Breast epithelium (tissue), 4 donors: ENCODE measurements at places on chromosomes 1 and 21. TPM values are rescaled to one million over a fixed set of nuclear protein-coding genes. Genes with fewer than 3 reads are reported as not detected.

Gene RBM11
- not detected for total RNA-seq

Gene RIMKLA
- total RNA-seq, result 0.32 TPM

Gene CFHR1
- not detected for total RNA-seq

Gene SLC44A3
- 2.1 TPM for total RNA-seq

Gene E2F2
- 0.73 TPM for total RNA-seq

Gene LRRIQ3
- 1.8 TPM for total RNA-seq

Gene ATP1A2
- 229 TPM for total RNA-seq

DNA sequence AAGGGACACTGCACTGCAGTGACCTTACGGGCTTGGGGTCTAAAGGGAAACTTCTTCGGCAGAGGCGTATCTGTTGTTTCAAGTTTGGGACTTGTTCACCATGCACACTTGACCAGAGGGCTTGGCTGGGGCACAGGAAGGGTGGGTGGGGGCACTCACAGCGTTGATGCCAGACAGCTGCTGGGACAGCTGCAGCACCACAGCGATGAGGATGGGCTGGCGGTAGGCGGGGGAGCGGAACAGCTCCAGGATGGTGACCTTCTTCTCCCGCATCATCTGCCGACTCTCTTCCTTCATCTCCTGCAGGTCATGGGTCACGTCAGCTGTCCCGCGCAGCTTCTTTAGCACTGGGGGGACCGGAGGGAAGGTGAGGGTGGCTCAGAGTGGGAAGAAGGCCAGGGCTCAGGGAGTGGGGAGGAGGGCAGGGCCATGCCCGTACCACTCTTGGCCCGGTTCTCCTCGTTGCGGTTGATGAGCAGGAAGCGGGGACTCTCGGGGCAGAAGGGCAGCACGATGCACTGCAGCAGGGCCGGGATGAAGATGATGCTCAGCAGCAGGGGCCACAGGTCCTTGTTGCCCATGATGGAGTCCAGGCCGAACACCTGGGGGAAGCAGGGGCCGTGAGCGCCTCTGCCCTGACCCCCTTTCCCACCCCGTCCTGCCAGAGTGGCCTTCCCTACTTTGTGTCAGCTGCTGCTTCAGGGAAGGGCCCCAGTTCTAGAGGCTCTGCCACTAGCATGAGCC is 29.1 kb downstream of the SLC2A1 start:
- H3K36me3 ChIP-seq, result no peaks in the 10 kb centered on the region
- H3K27me3 ChIP-seq, result no peaks in the 10 kb centered on the region
- no peaks in the 10 kb centered on the region for H3K4me1 ChIP-seq
- DNase-seq, result no peak

GRCh38 chr1:77986810-77987209 is 7.9 kb upstream of the FUBP1 start:
- H3K27ac ChIP-seq, result no peak overlapping the region
- no peaks in the 10 kb centered on the region for H3K36me3 ChIP-seq
- no peak for DNase-seq

DNA sequence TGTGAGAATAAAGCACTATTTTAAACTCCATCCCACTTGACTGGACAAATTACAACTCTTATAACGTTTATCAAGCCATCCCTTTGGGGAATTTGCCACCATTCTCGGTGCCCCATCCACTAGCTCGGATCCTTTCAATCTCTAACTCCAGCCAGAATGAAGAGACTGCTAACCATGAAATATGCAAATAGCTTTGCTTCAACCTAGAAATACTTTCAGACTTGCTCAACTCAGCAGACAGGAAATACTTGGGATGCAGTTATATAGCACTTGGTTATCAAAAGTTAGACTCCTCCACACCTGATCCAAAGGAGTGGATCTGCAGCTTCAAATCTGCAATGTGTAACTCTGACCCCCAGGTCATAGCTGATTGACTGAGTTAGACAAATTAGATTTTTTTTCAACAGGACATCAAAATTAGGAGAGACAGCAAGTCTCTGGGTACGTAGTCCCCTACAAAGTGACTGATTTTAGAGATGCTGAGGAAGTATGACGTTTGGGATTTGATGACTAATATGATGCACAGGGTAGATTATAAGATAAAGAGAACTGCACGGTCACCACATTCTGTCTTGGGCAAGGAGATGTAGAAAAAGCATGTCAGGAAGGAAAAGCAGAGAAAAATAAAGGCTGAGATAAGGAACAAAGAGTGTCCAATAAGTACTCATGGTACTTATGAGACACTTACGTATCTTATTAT is 496.0 kb downstream of the AGBL4 start:
- no peak overlapping the region for H3K27ac ChIP-seq
- no peaks in the 10 kb centered on the region for H3K27me3 ChIP-seq
- DNase-seq, result no peak

DNA sequence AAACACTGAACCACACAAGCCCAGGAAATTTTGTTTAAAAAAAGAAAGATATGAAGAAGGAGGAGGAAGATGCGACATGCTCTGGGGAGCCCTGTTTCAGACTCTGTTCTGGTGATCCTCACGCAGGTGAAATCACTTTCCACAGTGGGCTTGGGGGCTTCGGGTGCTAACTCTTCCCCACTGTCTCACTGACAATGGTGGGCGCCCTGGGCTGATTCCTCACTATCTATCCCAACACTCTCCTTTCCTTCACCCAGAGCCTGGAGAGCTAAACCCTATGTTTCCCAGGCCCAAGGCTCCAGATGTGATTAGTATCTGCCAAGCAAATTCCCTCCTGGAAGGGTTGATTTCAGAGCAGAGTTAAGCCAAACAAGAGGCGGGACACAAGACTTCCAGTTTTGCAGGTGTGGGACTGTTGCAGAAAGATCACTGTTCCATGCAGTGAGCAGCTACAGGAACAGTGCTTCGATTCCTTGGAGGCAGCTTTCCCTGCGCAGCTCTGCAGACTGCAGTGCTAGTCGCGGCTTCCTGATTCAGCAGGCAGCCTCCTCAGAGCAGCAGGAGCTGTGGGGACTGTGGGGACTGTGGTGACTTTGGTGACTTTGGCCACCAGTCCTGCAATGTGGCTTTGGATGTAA is 168.3 kb downstream of the RHOU start:
- H3K36me3 ChIP-seq, result no peaks in the 10 kb centered on the region
- H3K4me3 ChIP-seq, result no peak overlapping the region
- H3K4me1 ChIP-seq, result peaks cover 17% of the 10 kb centered on the region
- no peaks in the 10 kb centered on the region for H3K27me3 ChIP-seq
- no peak for DNase-seq
- H3K27ac ChIP-seq, result peak overlapping the region; percentile 75

- H3K27me3 ChIP-seq, result no peaks in the 10 kb centered on the region
- no peaks in the 10 kb centered on the region for H3K36me3 ChIP-seq
- DNase-seq, result no peak
- no peaks in the 10 kb centered on the region for H3K4me1 ChIP-seq
Measured at GRCh38 chr1:224235813-224236493, 52.9 kb downstream of the DEGS1 start.

- H3K27me3 ChIP-seq, result no peaks in the 10 kb centered on the region
- DNase-seq, result no peak
- H3K4me1 ChIP-seq, result no peaks in the 10 kb centered on the region
- H3K27ac ChIP-seq, result no peak overlapping the region
- H3K36me3 ChIP-seq, result no peaks in the 10 kb centered on the region
Measured at GRCh38 chr1:193221651-193222050, 35.2 kb upstream of the B3GALT2 start.

DNA sequence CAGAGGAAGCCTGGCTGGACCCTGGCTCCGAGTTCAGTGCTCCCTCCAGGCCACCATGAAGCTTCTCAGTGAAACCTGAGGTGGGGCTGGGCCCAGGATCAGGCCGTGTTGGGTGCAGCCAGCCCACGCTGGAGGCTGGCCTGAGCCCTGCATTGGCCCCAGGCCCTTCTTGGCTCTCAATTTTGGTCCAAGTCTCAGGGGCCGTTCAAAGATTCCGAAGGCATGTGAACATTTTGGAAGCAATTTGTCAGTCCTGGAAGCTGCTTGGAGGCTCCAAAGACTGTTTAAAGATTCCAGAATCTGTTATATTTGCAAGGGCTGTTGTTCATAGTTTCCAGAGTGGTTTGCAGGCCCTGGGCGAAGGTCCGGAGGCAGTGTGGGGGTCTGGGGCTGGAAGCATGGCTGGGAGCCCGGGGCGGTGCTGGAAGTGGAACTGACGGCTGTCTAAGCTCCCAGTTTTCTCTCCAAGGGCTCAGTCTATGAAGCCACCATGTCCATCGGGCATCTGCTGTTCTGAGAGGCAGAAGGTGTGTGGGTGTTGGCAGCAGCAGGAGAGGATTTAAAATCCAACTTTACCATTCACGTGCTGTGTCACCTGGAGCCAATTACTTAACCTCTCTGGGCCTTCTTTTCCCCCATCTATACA is 104.9 kb downstream of the EPHB2 start:
- DNase-seq, result no peak
- peaks cover 3% of the 10 kb centered on the region for H3K4me1 ChIP-seq
- H3K4me3 ChIP-seq, result no peak overlapping the region
- H3K36me3 ChIP-seq, result no peaks in the 10 kb centered on the region
- no peak overlapping the region for H3K27ac ChIP-seq

DNA sequence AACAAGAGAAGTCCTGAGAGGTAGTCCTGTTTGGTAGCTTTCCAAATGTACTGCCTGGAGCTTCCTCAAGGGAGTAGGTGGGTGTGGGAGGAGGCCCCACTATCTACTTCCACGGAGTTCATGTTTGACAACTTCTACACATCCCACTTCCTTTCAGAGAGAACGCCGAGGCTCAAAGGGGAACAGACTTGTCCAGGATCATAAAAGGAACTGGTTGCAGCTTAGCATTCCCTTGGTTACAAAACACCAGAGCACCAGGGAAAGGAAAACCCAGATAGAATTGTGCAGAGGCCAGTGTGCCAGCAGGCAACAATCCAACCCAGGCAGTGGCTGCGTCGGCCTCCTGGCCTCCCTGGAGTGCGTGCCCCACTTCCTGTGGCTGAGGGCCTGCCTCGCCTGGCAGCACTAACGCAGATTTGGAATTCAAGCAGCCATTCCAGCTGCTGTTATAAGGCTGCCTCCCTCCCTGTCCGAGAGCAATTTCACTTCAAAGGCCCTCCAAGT is 4.2 kb upstream of the RAP1GAP start:
- no peaks in the 10 kb centered on the region for H3K36me3 ChIP-seq
- DNase-seq, result peak; percentile 57
- no peak overlapping the region for H3K4me3 ChIP-seq
